ENCODE measurements at places on chromosomes 7 and 10.
A peak's percentile ranks its signal among the peaks of the same experiment; 100 is the strongest.

DNA sequence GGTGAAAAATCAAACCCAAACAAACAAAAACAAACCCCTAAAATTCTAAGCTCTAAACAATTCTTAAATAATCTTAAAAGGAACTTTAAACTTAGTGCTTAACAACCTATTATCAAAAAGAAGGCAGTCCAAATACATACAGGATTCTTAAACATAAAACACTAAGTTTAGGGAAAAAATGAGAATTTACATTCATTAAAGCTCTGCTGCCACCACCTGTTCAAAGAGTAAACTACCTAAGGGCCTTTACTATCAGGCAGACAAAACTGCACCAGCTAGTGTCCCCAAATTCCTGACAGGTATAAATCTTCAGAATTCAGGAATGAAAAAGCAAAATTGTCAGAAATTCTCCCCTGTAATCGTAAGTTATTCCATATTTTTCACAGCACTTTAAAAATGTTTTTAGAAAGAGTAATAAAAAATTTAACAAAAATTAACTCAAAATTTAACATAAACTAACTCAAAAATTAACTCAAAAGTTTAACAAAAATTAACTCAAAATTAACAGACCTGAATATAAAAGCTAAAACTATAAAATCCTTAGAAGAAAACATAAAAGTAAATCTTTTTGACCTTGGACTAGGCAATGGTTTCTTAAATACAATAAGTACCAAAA is 55.1 kb downstream of the PDZD8 start:
- no peaks in the 10 kb centered on the region for H3K4me1 ChIP-seq
- no peaks in the 10 kb centered on the region for H3K36me3 ChIP-seq
- DNase-seq = no peak
- no peak overlapping the region for H3K4me3 ChIP-seq
- no peak overlapping the region for H3K27ac ChIP-seq
- H3K27me3 ChIP-seq = no peaks in the 10 kb centered on the region

DNA sequence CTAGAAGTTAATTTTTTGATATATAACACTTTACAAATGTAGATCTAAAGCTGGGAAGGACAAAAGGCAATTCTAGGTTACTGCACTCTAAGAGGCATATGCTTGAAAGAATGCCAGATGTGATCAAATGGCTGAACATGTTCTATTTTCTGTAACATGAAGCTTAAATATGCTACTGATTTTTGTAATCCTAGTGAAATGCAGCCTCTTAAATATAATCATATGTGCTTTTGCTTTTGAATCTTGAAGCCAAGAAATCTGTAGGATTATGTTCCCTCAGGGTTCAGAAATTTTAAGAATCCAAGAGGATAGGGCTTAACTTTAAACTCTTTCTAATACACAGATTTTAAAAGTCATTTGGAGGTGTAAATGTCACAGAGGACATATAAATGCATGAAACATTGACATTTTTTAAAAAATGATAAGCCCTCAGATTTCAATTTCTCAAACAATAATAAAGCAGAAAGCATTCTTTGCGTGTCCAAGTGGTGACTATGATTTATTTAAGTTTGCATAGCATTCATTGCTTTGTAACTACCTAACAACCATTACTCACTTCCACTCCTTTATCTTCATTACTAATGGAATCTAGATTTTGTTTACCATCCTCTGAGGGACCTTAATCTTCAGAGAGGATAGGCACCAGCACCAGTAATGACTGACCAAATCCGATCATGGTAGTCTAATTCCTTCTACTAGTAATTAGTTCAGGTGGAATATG is 170.4 kb downstream of the MAGI2 start:
- DNase-seq = no peak
- H3K27me3 ChIP-seq = no peaks in the 10 kb centered on the region
- no peak overlapping the region for H3K27ac ChIP-seq
- no peak overlapping the region for H3K4me3 ChIP-seq
- no peaks in the 10 kb centered on the region for H3K4me1 ChIP-seq
- no peaks in the 10 kb centered on the region for H3K36me3 ChIP-seq

- H3K36me3 ChIP-seq = no peaks in the 10 kb centered on the region
- H3K4me3 ChIP-seq = peak overlapping the region; percentile 66
- H3K27ac ChIP-seq = peak overlapping the region; percentile 70
- H3K27me3 ChIP-seq = no peaks in the 10 kb centered on the region
- DNase-seq = peak; percentile 70
Observed at GRCh38 chr10:21496343-21497176, 28.9 kb downstream of the SKIDA1 start.

GRCh38 chr10:108872854-108873253 is 1050.5 kb downstream of the XPNPEP1 start:
- H3K27me3 ChIP-seq = no peaks in the 10 kb centered on the region
- H3K4me1 ChIP-seq = no peaks in the 10 kb centered on the region
- no peak overlapping the region for H3K27ac ChIP-seq
- H3K36me3 ChIP-seq = no peaks in the 10 kb centered on the region

- no peak overlapping the region for H3K27ac ChIP-seq
- no peak overlapping the region for H3K4me3 ChIP-seq
- no peaks in the 10 kb centered on the region for H3K27me3 ChIP-seq
- no peaks in the 10 kb centered on the region for H3K36me3 ChIP-seq
Observed at GRCh38 chr10:101646364-101646763, 48.6 kb downstream of the FBXW4 start.

DNA sequence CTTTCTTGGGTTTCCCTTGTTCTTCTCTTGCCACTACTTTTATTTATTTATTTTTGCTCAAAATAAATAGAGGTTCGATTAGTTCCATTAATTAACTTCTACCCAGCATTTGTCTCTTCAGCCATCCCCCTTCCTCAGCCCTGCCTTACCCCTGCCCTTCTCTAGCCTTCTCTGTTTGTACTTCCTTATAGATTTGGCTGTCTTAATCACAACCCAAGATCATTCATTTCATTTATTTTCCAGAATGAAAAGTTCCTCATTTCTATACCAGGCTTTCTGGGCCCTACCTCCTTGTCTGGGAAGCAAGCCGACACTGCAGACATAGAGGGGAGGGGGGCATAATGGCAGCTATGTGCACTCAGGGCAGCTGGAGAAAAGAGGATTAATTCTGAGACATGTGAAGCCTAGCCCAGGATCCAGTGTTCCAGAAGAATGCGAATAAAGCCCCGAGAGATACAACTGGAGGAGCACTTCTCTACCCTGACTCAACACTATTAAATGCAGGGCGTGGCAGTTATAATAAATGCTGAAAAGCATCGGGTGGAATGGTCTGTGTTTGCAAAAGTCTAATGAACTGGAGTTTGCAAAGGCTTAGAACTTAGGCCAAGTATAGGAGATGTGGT is 6.4 kb upstream of the PDCD4 start:
- H3K27ac ChIP-seq = no peak overlapping the region
- no peak overlapping the region for H3K4me3 ChIP-seq
- DNase-seq = no peak

DNA sequence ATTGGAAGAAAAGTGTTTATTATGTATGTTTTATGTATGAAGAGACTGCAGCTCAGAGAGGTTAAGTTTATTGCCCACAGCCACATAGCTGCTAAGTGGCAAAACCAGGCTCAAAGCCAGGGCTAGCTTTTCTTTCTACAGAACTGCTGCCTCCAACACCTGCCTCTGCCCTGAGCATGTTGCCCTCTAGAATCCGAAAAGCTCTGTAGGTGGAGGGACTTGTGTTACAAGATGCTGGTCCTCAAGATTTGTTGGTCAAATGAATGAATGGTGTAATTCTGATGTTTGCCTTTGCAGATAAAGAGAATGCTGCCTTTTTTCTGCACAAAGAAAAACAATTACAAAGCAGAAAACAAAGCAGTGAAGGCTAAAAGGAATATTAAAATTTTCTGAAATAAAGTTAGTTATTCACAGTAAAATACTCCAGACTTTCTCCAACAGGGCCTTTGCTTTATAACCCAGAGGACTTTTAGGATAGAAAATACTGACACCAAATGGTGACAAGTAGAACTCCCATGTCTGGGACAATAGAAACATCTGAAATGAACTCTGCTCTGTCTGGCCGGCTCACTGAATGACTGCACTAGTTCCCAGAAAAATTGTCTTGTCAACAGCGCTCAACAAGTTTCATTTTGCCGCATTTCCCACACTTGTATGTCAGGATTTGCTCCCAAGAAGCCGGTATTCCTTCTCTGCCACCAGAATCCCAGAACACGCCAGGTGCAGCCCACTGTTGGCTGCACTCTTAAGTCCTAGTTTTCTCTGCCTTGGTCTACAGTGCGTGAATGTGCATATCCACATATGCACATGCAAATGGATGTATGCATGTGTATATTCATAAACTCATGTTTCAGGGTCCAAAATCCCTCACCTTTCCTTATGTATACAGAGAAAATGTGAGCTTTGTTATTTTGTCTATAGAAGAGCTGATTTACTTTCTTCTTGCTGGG is 11.0 kb upstream of the DNTT start:
- H3K4me1 ChIP-seq = no peaks in the 10 kb centered on the region
- H3K36me3 ChIP-seq = no peaks in the 10 kb centered on the region
- H3K27me3 ChIP-seq = no peaks in the 10 kb centered on the region
- no peak overlapping the region for H3K4me3 ChIP-seq
- no peak for DNase-seq

DNA sequence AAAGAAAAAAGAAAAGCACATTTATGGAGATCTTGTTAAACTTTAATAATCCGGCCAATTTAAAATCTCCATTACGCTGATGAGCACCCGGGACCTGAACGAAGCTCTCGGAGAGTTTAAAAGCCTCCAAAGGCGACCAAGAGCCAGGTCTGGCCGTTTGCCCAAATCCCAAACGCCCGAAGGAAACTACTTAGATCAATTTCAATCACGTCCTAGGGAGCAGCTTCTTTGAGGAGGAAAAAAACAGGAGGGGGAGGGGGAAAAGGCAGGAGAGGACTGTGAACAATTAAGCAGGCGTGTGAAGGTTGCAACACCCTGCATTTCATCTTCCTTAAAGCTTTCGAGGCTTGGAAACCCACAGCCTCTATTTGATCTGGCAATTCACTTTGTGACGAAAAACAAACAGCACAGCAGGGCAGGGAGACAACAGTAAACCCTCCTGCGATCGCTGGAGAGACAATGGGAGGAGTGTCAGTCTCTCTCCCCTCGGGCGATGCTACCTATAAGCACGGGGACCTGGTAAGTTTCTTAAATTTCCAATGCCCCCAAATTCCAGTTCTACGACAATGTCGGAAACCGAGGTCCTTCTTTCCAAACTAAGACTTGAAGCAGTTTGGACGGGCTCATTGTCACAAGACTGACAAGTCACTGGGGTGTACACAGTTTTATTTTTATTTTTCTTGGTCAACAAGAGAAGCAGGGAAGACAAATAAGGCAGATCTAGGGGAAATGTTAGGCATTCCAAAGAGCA is 1.2 kb downstream of the KLF6 start:
- peak; percentile 76 for DNase-seq
- no peaks in the 10 kb centered on the region for H3K36me3 ChIP-seq
- H3K4me3 ChIP-seq = peak overlapping the region; percentile 93
- H3K4me1 ChIP-seq = peaks cover 23% of the 10 kb centered on the region
- H3K27ac ChIP-seq = peak overlapping the region; percentile 95

- no peak overlapping the region for H3K27ac ChIP-seq
- no peaks in the 10 kb centered on the region for H3K4me1 ChIP-seq
- H3K36me3 ChIP-seq = no peaks in the 10 kb centered on the region
- H3K4me3 ChIP-seq = no peak overlapping the region
Observed at GRCh38 chr7:39069031-39069430, 91.3 kb downstream of the POU6F2 start.

GRCh38 chr7:11895337-11895736 is 63.3 kb upstream of the THSD7A start:
- no peaks in the 10 kb centered on the region for H3K36me3 ChIP-seq
- no peaks in the 10 kb centered on the region for H3K27me3 ChIP-seq
- no peak overlapping the region for H3K4me3 ChIP-seq
- no peak for DNase-seq
- no peak overlapping the region for H3K27ac ChIP-seq

GRCh38 chr10:119872610-119872859 is at the start of gene MCMBP:
TSS of gene MCMBP (minus strand) at chr10:119872843. CDS start at chr10:119872584, 259 bp downstream.
- peaks cover 4% of the 10 kb centered on the region for H3K4me1 ChIP-seq
- no peaks in the 10 kb centered on the region for H3K36me3 ChIP-seq
- H3K27me3 ChIP-seq = no peaks in the 10 kb centered on the region
- peak within 1 kb of the TSS; percentile 66 for H3K4me3 ChIP-seq
- DNase-seq = no peak

DNA sequence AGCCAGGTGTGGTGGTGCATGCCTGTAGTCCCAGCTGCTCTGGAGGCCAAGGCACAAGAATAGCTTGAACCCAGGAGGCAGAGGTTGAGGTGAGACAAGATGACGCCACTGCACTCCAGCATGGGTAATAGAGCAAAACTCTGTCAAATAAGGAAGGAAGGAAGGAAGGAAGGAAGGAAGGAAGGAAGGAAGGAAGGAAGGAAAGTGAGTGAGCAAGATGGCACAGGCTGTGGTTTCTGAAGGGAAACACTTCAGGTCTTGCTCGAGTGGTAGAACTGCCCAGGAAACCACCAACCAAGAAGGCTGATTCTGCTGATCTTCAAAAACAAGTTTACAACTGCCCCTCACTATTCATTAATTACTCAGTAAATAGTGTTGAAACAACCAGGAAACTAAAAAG is 45.2 kb downstream of the EZH2 start:
- H3K4me1 ChIP-seq = no peaks in the 10 kb centered on the region
- H3K27me3 ChIP-seq = no peaks in the 10 kb centered on the region

DNA sequence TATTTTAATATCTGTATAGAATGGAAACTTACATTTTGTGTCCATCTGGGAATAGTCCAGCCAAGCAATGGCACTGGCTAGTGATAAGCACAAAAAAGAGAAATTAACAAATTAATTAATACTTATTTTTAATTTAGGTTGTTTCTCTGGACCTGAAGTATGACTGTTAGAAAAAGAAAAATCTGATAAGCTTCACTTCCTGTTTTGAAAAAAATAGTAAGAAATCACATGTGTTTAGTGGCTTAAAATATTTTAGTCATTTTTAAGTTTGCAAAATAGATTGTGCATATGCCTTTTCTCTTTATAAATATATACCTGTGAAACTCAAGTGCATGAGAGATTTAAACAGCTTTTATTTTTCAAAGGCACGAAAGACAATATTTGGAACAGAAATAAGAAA is 50.1 kb upstream of the CREB5 start:
- H3K4me3 ChIP-seq = no peak overlapping the region
- no peaks in the 10 kb centered on the region for H3K36me3 ChIP-seq
- H3K4me1 ChIP-seq = peaks cover 2% of the 10 kb centered on the region
- H3K27ac ChIP-seq = no peak overlapping the region

All from ovary (tissue), 10 donors.